ENCODE measurements at places on chromosomes 5 and 9. TPM values are rescaled to one million over a fixed set of nuclear protein-coding genes. Genes with fewer than 3 reads are reported as not detected.

- DNase-seq = no peak
Measured at GRCh38 chr5:60668686-60669304, 31.2 kb downstream of the DEPDC1B start.

DNA sequence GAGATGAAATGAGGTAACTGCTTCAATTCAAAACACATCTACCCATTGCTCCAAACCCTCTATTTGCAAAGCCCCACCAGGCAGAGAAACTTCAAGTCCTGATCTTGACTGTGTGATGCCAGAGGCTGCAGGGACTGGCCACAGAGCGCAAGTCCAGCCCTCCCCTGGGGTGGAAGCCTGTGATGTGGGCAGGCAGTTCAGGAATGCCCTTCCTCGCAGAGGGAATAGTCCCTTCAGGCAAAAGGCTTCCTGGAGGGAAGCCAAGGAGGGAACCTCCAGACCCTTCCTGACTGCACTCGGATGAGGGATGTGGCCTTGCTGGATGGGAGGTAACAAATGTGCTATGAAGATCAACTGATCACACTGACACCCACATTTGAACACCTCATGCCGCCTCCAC, 131.2 kb downstream of the SLIT3 start:
- DNase-seq = no peak

DNA sequence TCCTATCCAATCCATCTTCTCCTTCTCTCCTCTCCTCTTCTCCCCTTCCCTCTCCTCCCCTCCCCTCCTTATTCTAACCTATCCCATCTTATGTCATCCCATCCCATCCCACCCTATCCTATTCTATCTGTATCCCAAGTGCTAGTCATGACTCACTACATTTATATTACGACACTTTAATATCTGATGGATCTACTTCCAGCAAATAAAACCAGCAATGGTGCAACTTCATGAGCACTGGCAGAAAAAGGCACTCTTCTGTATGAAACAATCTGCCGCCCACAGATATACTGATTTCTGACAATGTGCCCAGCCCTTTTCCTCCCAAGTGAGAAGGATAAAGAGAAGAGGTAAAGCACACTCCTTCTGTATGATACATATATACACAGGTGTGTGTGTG, 86.6 kb upstream of the ANKH start:
- peak; percentile 27 for DNase-seq

- DNase-seq = no peak
Measured at GRCh38 chr5:142023836-142024235, 11.0 kb upstream of the GNPDA1 start.

DNA sequence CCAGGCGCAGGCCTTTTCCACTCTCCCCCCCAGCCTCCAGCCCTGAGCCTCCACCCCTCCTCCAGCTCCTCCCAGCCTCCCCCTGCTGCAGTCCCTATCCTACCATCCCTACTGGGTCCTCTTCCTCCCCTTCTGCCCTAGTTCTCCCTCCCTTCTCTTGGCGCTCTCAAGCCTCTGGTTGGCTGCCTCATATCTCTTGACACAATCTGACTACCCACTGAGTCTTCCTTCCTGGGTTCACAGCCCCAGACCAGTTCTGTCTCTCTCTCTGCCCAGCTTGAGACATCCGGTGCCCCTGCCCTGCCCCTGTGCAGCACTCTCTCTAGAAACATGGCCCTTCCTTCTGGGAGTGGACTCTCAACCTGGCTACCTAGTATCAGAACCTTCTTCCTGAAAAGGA, 76.2 kb downstream of the TSPAN17 start:
- no peak for DNase-seq

GRCh38 chr5:41835645-41836044, 34.6 kb downstream of the OXCT1 start:
- DNase-seq = peak; percentile 86

- no peak for DNase-seq
Measured at GRCh38 chr9:35273591-35273990, 111.8 kb downstream of the UNC13B start.

DNA sequence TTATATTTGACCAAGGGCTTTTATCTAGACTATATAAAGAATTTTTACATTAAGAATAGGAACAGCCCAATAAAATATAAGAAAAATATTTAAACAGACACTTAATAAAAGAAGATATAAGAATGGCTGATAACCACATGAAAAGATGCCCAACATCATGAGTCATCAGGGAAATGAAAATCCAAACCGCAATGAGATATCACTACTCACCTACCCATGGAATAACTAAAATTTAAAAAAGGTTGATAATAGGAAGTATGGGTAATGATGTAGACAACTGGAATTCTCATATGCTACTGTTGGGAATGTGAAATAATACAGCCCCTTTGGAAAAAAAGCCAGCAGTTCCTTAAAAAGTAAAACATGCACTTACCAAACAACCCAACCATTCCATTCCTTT, 206.9 kb upstream of the PCSK5 start:
- no peak for DNase-seq

- no peak for DNase-seq
Measured at GRCh38 chr5:72214168-72214567, 105.9 kb downstream of the MRPS27 start.

Gene GRXCR2
- total RNA-seq = not detected

Gene CCL28
- 0.12 TPM for total RNA-seq

Gene TSSK1B
- not detected for total RNA-seq

Data from MG63 (cell line).